Stimulated activated CD8-positive, alpha-beta memory T cell treated with anti-CD3 and anti-CD28 coated beads, Interleukin-7, amount 100 ng/mL, for 1 hour (primary cell): ENCODE measurements at places on chromosomes 3 and 15.

GRCh38 chr3:16570113-16570512, 35.1 kb downstream of the DAZL start:
- DNase-seq, result no peak

DNA sequence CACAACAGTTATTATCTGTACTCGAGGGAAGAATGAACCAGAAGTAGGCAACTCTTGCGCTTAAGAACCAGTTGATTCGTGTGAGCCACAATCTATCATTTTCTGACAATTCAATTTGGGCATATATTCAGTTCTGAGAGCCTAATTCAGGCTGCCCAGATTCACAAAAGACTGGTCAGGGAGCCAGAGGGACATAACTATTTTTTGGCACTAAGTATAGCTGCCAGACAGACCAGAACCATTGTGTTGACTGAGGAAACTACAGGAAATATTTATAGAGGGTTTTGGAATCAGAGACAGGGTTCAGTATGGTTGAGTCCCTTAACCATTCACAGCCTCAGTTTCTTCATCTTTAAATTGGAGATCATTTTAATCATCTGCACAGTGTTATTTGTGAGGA, 226.7 kb downstream of the TAFA4 start:
- DNase-seq, result no peak

- no peak for DNase-seq
Measured at GRCh38 chr3:157127268-157127667, 32.7 kb downstream of the CCNL1 start.

DNA sequence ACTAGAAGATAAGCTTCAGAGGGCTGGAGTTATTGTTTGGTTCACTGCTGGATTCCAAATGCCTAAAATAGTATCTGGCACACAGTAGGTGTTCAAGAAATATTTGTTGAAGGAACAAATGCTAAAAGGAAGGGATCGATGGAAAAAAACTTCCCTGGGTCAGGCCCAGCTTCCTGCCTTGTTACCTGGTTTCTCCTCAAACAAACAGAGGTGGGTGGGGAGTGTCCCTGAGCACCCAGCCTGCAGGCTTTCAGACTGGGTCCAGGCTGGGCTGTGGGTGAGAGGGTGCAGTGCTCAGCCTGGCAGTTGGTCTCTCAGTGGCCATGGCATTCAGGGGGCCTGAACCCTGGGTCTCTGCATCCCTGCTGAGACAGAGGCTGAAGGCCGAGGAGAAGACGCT, 14.4 kb upstream of the STRA6 start:
- no peak for DNase-seq

DNA sequence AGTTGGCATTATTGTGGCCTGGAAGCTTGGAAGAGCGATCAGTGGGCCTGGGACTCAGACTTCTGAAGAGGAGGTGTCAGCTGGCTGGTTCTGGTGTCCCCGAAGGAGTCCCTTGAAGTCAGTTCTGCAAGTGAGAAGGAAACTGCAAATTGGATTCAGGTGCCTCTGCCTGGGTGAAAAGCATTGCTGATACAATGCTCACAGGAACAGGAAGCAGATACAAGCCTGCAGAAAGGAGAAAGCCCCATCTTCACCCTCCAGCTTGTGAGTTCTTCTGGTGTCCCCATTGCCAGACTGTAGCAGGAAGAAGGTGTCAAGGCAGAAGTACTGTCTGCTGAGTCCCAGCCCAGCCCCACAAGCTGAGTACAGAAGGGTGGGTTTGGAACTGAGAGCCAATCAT, 271.3 kb downstream of the PLOD2 start:
- DNase-seq, result no peak

GRCh38 chr3:128149650-128150049, 3.6 kb upstream of the EEFSEC start:
- no peak for DNase-seq

DNA sequence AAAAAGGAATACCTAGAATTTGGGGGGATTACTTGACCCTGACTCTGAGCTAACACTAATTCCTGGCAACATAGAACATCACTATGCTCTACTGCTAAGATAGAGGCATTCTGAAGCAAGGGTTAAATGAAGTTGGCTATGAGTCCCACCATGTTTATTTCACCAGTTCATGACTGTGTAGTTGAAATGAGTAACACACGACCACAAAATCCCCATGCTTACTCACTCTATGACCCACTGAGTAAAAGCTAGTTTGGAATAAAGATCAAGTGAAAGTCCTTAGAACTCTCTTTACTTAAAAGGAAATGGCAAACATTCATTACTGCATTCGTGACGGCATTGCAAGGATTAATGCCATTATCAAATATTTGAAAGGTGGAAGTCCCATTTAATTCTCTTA, 47.4 kb downstream of the MRPL46 start:
- DNase-seq, result no peak

DNA sequence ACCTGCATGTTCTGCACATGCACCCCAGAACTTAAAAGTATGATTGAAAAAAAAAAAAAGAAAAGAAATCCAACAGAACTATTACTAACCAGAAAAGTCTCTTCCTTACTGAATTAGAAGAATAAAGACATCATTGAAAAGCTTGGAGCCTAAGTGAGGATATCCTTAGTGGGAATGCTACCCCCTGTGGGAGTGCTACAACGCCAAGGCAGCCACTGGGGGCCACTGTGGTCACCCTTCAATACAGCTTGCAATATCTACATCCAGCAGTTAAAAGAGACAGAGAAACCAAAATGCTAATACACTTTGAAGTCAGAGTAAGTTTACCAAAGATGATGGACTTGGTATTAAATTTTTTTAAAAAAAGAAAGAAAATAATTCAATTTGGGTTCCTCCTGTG, 292.0 kb downstream of the PLCL2 start:
- DNase-seq, result no peak

GRCh38 chr3:160400702-160401150, 1.3 kb downstream of the SMC4 start:
- no peak for DNase-seq

DNA sequence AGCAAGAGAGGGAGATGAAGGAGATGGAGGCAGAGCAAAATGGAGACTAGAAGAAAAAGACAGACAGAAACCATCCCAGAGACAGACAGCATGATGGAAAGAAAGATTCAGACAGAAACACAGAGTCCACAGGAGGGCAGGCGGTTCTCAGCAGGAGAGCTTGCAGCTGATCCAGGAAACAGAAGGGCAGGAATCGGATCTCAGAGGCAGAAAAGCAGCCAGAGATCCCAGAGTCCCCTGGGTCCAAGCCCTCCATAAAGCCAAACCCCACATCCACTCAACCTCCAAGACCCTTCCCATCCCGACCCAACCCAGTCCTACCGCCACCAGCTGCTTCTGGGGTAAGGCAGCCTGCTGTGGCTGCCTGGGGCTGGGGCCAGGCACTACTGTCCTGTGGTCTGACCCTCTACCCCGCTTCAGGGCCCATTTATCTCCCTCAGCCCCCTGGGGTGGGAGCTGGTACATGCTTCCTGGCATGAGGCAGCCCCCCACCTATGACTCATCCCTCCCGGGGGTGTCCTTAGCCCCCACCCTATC, at the start of gene UCN2:
UCN2 (minus strand) TSS at position 400 of the 537 bp plus-strand sequence. CDS start 657 bp downstream, outside the sequence.
- no peak for DNase-seq

DNA sequence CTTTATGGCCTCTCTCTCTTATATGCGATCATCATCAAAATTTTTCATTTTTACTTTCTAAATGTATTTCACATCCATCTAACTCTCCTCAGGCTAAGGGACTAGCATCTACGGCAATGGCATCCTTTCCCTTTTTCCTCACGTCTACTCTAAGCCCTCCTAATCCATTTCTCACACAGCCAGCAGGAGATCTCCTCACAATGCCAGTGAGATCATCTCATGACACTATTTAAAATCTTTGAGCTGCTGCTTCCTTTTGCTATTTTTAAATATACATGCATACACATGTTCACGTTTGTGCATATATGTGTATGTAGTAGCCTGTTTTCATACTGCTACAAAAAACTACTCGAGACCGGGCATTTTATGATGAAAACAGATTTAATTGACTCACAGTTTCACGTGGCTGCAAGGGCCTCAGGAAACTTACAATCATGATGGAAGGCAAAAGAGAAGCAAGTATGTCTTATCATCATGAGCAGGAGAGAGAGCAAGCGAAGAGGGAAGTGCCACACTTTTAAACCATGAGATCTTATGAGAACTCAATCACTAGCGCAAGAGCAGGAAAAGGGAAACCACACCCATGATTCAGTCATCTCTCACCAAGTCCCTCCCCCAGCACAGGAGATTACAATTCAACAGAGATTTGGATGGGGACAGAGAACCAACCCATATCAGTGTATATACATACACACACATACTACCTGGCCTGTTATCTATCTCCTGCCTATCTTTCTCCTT, 599.2 kb upstream of the ROBO1 start:
- DNase-seq, result no peak

- no peak for DNase-seq
Measured at GRCh38 chr3:124999897-125000435, 55.8 kb downstream of the HEG1 start.
